Fibroblast of pulmonary artery (primary cell): ENCODE measurements at places on chromosomes 13 and 19.

- peak; percentile 24 for DNase-seq
Observed at GRCh38 chr19:7483720-7484201, 5.1 kb downstream of the PEX11G start.

GRCh38 chr13:50378509-50379044 is 363.3 kb downstream of the KCNRG start:
- DNase-seq: no peak

- peak; percentile 54 for DNase-seq
Observed at GRCh38 chr19:41934849-41935374, 6.7 kb upstream of the ERFL start.

DNA sequence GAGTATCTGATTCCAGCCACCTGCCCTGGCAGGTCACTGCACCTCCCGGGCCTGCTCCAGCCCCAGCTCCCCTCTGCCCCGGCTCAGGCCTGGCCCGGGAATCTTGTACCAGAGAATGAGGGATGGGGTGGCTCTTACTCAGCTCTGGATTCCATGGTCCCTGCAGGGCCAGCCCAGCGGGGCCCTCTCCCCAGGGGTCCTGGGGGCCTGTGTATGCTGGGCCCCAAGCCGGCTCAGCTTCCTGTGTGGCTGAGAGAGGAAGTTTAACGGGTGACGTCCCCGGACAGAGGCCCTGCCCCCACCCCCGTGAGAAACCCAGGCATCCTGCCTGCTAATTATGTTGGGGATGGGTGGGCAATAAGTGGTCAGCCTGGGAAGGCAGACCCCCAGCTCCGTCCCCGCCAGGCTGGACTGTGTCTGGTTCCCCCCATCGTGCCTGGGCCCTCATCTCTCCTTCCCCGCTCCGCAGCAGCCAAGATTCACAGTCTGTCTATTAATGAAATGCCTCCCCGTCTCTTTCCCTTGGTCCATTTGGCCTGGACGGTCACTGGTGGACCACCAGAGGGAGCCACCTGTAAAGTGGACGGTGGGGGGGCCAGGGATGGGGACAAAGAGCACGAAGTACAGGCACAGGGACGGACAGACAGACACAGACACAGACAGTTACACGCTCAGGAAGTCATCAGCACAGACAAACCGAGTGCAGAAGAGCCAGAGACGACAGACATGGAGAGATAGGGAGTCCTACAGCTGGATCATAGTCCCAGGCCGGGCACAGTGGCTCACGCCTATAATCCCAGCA is at the start of gene DENND1C:
TSS of gene DENND1C (minus strand) at position 247 of the 802 bp plus-strand sequence. CDS start at position 155, 92 bp downstream.
- no peak for DNase-seq

DNA sequence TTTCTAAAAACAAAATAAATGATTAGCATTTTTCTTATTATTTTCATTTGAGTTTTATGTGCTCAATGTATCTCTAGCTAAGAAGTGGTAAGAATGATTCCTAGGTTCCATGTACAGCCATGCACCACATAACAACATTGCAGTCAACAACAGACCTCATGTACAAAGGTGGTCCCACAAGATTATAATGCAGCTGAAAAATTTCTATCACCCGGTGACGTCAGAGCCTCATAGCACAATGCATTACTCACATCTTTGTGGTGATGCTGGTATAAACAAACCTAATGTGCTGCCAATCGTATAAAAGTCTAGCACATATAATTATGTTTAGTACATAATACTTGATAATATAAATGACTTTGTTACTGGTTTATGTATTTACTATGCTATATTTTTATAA is 120.5 kb downstream of the SLC7A1 start:
- DNase-seq: peak; percentile 82

- DNase-seq: no peak
Observed at GRCh38 chr13:102142473-102142826, 259.4 kb downstream of the FGF14 start.
